ENCODE measurements at places on chromosomes 7 and 10. TPM values are rescaled to one million over a fixed set of nuclear protein-coding genes. Genes with fewer than 3 reads are reported as not detected.
A peak's percentile ranks its signal among the peaks of the same experiment; 100 is the strongest.

PDE6C gene
- not detected for total RNA-seq

FAM131B gene
- 1.3 TPM for total RNA-seq

GRCh38 chr7:117858712-117859111 is 14.5 kb downstream of the CTTNBP2 start:
- no peak overlapping the region for H3K4me3 ChIP-seq
- H3K27me3 ChIP-seq, result no peaks in the 10 kb centered on the region
- H3K36me3 ChIP-seq, result no peaks in the 10 kb centered on the region
- no peaks in the 10 kb centered on the region for H3K4me1 ChIP-seq

- H3K36me3 ChIP-seq, result no peaks in the 10 kb centered on the region
- peaks cover 2% of the 10 kb centered on the region for H3K4me1 ChIP-seq
- H3K4me3 ChIP-seq, result no peak overlapping the region
- no peak overlapping the region for H3K27ac ChIP-seq
- H3K27me3 ChIP-seq, result no peaks in the 10 kb centered on the region
Measured at GRCh38 chr10:77348751-77349150, 288.9 kb downstream of the KCNMA1 start.

GRCh38 chr10:124099604-124100003 is 6.2 kb upstream of the CHST15 start:
- H3K4me1 ChIP-seq, result no peaks in the 10 kb centered on the region
- H3K27me3 ChIP-seq, result peaks cover 19% of the 10 kb centered on the region
- no peak overlapping the region for H3K27ac ChIP-seq

GRCh38 chr10:77911535-77912123 is 14.9 kb downstream of the DLG5 start:
- no peak overlapping the region for H3K27ac ChIP-seq
- no peak for DNase-seq
- no peak overlapping the region for H3K4me3 ChIP-seq
- H3K27me3 ChIP-seq, result peaks cover 7% of the 10 kb centered on the region
- H3K36me3 ChIP-seq, result no peaks in the 10 kb centered on the region
- H3K4me1 ChIP-seq, result no peaks in the 10 kb centered on the region

DNA sequence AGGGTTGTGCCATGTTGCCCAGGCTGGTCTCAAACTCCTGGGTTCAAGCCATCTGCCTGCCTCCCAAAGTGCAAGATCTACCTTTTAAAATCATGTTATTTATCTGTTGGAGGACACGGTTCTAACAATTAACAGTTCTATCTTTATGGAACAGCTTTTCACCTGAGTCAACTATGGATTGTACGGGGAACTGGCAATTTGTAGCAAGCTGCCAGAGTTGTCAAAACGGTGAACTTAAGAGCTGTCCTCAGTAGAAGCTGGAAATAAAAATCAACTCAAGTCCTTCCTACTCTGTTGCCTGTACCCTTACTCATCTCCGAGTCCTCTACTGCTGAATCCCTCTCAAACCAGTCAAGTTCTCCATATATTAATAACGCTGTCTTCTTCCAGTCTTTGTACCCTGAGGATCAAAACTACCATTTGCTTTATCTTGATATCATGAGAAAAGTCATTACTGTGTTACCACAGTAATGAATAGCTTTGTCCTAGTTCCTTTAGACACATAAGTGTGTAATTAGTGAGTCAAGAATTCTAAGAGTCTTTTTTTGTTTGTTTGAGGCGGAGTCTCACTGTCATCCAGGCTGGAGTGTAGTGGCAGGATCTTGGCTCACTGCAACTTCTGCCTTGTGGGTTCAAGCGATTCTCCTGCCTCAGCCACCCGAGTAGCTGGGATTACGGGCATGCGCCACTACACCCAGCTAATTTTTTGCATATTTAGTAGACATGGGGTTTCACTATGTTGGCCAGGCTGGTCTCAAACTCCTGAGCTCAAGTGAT is 28.2 kb downstream of the HBP1 start:
- H3K27me3 ChIP-seq, result no peaks in the 10 kb centered on the region
- peaks cover 48% of the 10 kb centered on the region for H3K36me3 ChIP-seq
- H3K4me1 ChIP-seq, result peaks cover 1% of the 10 kb centered on the region
- H3K4me3 ChIP-seq, result no peak overlapping the region
- no peak overlapping the region for H3K27ac ChIP-seq

DNA sequence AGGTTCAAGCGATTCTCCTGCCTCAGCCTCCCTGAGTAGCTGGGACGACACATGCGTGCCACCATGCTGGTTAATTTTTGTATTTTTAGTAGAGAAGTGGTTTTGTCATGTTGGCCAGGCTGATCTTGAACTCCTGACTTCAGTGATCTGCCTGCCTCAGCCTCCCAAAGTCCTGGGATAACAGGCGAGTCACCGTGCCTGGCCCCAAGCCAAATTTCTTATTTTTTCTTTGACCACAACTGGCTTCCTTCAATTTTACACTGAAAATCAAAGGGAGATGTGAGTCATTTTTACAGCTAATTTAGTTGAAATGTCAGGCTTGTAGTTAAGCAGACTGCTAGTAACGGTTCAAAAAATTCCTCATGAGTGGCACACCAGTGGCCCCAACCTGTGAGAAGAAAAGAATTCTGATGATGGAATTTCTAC is 7.8 kb downstream of the RNF216 start:
- H3K27ac ChIP-seq, result peak overlapping the region; percentile 74
- peaks cover 42% of the 10 kb centered on the region for H3K4me1 ChIP-seq
- H3K27me3 ChIP-seq, result no peaks in the 10 kb centered on the region

DNA sequence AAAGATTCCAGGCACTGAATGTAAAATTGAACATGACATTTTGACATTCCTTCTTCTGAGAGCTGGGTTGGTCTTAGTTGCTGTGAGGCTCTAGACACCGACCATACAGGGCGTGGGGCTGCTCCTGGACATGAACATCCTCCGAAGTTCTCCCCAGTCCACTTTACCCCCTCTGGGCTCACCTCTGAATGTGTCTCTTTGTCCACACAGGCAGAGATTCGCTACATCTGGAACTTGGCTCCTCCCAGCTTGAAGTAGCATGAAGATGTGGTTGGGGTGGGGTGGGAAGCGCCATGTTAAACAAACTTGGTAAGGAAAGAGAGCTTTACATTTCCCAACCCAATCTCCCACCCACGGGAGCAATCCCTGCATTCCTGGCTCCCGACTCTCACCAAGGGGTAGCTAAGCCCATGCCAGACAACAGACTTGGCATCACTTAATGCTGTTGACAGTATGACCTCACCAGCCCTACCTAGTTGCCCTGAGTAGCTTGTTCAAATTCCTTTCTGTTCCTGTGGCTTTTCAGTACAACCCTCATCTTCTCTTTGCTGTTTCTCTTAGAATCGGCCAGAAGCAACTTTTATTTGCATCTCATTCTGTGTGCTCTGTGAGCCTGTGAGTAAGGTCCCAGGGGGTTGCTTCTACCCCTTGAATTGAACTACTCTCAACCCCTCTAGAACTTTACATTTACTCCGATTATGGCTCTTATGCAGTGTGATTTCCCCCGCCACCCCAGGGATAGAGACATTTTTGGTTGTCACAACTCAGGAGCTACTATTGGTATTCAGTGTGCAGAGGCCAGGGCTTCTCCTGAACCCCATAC is 211.4 kb downstream of the SEC23IP start:
- no peaks in the 10 kb centered on the region for H3K36me3 ChIP-seq
- H3K27ac ChIP-seq, result no peak overlapping the region

GRCh38 chr7:66902844-66903180 is 18.2 kb upstream of the TMEM248 start:
- DNase-seq, result no peak
- no peaks in the 10 kb centered on the region for H3K36me3 ChIP-seq
- H3K4me3 ChIP-seq, result no peak overlapping the region

DNA sequence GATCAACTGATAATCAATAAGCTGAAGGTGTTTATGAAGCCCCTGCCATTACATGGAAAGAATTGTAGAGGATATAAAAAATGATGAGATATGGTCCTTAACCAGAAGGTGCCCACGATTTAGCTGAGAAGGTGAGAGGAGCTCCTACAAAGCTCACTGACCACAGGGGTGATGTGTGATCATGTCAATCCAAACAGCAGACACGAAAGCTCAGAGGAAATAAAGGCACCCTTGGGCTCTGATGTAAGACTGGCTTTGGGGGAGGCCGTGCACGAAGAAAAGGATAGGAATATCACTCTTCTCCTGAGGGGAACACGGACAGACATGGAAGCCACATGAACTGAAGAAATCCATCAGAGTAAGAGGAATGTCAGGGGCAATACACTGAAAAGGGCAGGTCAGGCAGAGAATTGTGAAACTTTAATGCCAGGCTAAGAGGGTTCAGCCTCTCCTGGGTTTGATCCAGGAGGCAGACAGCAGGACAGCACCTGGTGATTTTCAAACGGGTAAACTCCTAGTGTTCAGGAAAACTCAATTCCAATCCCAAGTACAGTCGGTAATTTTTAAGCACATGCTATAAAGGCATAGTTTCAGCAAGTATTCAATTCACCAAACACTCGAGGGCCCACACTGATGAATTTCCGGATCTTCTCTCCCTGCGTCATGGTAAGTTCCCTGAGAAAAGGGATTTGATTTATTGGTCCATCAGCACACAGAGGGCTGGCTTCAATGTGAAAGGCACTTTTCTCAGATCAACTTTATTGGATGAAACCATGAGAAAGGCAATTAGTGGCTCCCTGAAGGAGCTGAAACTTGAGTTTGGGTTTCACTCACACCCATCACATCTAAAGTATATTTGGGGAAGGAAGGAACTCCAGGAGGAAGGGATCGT is 163.8 kb downstream of the PRPF18 start:
- no peaks in the 10 kb centered on the region for H3K4me1 ChIP-seq
- no peaks in the 10 kb centered on the region for H3K36me3 ChIP-seq
- no peak overlapping the region for H3K27ac ChIP-seq
- no peak for DNase-seq
- H3K27me3 ChIP-seq, result peaks cover 43% of the 10 kb centered on the region

ZNF479 gene
- total RNA-seq, result not detected

DNA sequence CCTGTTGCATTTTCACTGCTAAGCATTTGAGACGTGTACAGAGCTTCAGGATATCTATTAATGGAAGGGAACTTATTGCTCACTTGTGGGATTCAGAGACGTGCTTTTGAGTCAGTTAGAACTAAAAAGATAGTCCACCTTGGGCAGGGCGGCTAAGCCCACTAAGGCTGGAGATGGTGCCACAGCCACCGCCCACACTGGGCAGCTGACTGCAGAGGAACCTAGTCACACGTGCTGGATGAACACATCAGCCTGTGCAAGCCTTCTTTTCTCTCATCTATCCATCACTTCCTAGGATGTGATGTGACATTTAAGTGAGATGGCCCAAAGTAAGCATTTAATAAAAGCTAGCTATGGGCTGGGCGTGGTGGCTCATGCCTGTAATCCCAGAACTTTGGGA is 78.0 kb downstream of the PTPRE start:
- no peaks in the 10 kb centered on the region for H3K36me3 ChIP-seq
- no peaks in the 10 kb centered on the region for H3K27me3 ChIP-seq
- H3K27ac ChIP-seq, result no peak overlapping the region
- no peak overlapping the region for H3K4me3 ChIP-seq
- H3K4me1 ChIP-seq, result peaks cover 12% of the 10 kb centered on the region

DNA sequence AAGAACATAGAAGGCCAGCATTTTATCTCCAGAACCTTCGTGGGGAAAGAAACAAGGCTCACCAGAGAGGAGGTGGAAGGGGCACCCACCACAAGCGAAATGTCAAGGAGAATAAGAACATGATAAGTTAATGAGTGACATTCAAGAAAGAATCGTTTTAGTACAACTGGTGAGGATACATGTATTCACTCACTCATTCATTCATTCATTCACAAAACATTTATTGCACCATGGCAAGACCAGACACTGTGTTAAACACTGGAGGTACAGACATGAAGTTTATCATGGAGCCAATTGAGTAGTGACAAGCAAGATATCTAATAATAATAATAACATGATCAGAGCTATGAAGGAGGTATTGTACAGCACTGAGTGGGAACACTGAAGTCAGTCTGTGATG is 1.7 kb upstream of the ZNRF2 start:
- no peak overlapping the region for H3K4me3 ChIP-seq
- H3K27ac ChIP-seq, result peak overlapping the region; percentile 78
- H3K27me3 ChIP-seq, result no peaks in the 10 kb centered on the region
- H3K4me1 ChIP-seq, result peaks cover 31% of the 10 kb centered on the region
- H3K36me3 ChIP-seq, result peaks cover 16% of the 10 kb centered on the region

AS3MT gene
- total RNA-seq, result 0.50 TPM

GRCh38 chr10:86775056-86775869 is 18.8 kb downstream of the BMPR1A start:
- no peak overlapping the region for H3K27ac ChIP-seq
- H3K4me3 ChIP-seq, result no peak overlapping the region
- H3K36me3 ChIP-seq, result no peaks in the 10 kb centered on the region
- H3K4me1 ChIP-seq, result peaks cover 6% of the 10 kb centered on the region

DNA sequence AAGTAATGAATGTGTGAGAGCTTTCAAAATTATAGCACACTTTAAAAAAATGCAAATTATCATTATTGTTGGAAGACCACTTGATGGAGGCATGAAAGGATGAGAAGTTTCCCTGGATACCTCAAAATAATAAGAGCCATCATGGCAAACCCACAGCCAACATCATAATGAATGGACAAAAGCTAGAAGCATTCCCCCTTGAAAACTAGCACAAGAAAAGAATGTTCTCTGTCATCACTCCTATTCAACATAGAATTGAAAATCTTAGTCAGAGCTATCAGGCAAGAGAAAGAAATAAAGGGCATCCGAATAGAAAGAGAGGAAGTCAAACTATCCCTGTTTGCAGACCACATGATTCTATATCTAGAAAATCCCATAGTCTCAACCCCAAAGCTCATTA is 887.2 kb upstream of the LRRTM3 start:
- no peak for DNase-seq
- H3K4me1 ChIP-seq, result no peaks in the 10 kb centered on the region
- H3K27me3 ChIP-seq, result no peaks in the 10 kb centered on the region
- H3K36me3 ChIP-seq, result no peaks in the 10 kb centered on the region

FAM25A gene
- not detected for total RNA-seq

DNA sequence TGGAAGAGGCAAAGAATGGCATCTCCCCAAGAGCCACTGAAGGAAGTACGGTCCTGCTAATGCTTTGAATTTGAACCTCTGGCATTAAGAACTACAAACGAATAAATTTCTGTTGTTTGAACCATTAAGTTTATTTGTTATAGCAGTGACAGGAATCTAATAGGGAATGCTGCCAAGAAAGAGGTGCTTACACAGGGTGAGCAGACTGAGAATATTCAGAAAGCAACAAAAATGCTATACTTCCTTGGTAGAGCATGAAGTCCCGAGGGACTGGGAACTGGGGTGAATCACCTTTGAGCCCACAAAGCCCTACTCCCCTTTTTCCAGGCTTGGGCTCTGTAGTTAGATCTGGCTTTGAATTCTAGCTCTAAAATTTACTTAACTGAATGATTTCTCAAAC is 45.0 kb downstream of the PANK1 start:
- DNase-seq, result no peak
- H3K4me3 ChIP-seq, result no peak overlapping the region
- peaks cover 3% of the 10 kb centered on the region for H3K4me1 ChIP-seq
